ENCODE measurements at places on chromosomes 16 and 17.
A peak's percentile ranks its signal among the peaks of the same experiment; 100 is the strongest.

DNA sequence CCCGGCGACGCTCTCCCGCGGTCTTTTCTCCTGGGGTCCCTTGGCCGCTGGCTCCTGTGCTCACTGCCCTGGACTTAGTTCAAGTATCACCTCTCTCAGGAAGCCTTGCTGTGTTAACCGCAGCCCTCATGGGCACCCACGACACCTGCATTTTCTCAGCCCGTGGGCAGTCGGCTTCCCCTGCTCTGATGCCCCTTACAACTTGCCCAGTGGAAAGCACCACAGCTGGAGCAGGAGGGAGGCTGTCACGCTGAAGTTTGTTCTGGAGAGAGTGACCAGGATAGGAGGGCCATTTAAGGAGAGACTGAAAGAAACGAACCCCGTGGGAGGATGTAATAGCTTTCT is 395 bp downstream of the STXBP4 start:
- DNase-seq: no peak

GRCh38 chr17:7587420-7588151 is 2.3 kb downstream of the SOX15 start:
- no peak for DNase-seq

DNA sequence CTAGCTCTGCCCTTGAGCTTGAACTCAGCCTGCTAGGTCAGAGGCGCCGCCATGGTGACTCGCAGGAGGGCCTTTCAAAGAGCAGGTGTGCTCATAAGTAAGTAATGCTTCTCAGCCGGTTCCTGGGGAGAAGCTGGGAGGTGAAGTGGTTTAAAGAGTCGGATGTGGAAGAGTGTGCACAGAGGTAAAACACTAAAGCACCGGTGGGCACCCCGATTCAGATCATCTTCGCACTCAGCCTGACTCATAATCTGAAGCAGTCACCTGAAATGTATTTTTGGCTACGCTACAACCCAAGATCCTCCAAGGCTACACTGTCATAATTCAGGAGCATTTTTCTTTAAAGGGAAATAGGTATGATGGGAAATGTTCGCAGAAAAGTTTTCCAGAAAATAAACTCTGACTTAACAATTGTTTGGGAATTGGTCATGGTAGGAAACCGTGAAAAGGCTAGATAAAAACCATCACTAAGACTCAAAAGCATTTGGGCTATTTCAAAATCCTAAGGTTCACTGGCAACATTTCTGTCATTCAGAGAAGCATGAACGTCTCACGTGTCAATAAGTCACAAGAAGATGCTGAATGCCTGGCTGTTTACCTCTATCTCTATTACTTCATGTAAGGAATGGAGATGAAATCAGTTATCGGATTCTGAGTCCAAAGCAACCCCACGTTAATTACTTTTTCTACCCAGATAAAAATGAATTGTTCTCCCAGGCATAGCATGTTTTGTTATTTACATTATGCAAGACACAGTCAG is 17.8 kb downstream of the CDH8 start:
- no peak for DNase-seq

- peak; percentile 49 for DNase-seq
Measured at GRCh38 chr16:566475-567372, at the start of gene NHLRC4. NHLRC4 (plus strand) TSS chr16:567005; CDS start chr16:568048, 1,043 bp downstream.

Data from stimulated activated CD4-positive, alpha-beta T cell treated with anti-CD3 and anti-CD28 coated beads, TNF-alpha, amount 100 ng/mL, for 48 hours (primary cell).